ENCODE measurements at places on chromosomes 6 and 20.

DNA sequence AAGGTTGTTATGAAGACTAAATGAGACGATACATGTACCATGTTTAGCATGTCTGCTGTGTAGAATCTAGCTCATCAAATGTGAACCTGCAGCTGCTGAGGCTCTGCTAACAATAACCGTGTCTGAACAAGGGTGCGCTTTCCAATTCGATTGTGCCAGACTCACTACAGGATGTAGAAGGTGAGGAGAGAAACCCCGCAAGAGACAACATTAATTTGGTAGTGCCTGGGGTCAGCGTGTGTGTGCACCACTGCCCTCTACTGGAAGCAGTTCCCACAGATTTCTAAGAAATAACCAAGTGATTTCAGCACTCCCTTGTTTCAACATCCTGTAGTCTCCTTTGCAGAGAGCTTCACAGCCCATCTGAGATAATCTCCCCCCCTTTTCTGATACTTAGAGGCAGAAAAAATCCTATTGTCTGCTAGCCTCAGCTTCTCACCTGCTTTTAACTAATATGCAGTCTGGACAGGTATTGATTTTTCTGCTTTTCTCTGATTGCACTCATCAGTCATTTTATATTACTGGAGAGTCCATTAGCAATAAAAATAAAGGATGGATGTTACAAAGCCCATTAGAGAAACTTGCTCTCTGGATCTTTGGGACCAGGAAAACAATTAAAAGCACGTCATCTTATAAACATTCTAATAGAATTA is 96.7 kb upstream of the BACH2 start:
- no peak for DNase-seq

DNA sequence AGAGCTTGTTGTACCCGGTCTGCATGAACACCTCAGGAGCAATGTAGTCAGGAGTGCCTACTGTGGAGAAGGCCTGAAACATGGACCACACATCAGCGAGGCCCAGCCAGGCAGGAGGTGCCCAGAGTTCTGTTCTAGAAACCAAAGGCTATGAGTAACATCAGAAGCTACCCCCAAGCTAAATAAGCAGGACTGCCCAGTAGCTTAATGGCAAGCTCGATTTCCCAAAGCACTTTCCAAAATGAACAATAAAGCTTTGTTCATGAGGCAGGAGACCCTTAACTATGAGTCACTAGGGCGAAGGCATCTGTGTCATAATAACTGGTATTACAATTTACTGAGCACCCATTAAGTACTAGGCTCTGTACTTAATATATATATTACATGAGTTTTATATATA is 47.4 kb downstream of the STK38 start:
- DNase-seq = no peak

GRCh38 chr6:120903836-120904235 is 430.4 kb downstream of the TBC1D32 start:
- DNase-seq = peak; percentile 51

- no peak for DNase-seq
Measured at GRCh38 chr6:158413028-158413427, 100.8 kb downstream of the TULP4 start.

DNA sequence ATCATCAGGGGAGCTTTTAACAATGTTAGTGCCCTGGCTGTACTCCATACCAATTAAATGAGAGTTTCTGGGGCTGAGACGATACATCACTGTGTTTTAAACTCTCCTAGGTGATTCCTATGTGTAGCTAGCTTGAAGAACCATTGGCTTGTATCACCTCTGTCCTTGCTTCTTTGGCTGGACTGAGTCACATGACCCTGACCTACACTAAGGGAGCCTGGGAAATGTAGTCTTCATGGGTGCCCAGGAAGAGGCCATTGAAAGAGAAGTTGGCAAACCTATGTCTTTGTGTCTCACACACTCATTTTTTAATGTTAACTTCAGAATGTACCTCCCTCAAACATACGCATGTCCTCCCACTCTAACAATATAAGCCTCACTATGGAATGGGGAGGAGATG is 506.6 kb downstream of the DHX35 start:
- no peak for DNase-seq

DNA sequence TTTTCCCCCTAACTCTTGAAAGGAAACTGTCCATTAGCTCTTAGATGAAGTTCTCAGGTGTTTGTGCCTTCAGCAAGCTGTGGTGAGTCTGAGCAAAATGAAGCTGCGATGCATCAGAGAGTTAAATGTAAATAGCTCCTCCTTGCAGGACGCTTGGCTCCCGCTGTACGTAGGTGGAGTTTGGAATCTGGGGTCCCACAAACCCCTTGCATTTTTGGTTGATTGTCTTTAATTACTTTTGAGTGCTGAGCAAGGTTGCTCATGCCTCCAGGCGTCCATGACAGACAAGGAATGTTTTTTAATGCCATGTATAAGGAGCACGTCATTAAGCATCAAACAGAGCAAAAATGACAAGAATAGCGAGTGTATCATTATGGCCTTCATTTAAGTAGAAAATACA is 300.5 kb downstream of the TFAP2C start:
- DNase-seq = no peak
